ENCODE measurements at places on chromosomes 4 and X. TPM values are rescaled to one million over a fixed set of nuclear protein-coding genes. Genes with fewer than 3 reads are reported as not detected.
A peak's percentile ranks its signal among the peaks of the same experiment; 100 is the strongest.

DNA sequence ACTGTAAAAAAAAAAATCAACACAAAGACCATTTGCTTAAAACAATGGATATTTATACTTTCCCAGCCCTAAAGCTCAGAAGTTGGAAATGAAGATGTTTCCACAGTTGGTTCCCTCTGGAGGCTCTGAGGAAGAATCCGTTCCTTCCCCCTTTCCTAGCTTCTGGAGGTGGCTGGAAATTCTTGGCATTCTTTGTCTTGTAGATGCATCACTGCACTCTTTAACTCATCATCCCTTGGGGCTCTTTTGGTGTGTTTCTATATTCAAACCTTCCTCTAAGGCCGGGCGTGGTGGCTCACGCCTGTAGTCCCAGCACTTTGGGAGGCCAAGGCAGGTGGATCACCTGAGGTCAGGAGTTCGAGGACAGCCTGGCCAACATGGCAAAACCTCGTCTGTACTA is 78.7 kb downstream of the VCX3A start:
- no peak overlapping the region for H3K27ac ChIP-seq
- DNase-seq: no peak
- H3K4me3 ChIP-seq: no peak overlapping the region
- no peaks in the 10 kb centered on the region for H3K4me1 ChIP-seq

GRCh38 chr4:98688411-98689290 is 30.2 kb upstream of the TSPAN5 start:
- H3K27ac ChIP-seq: peak overlapping the region; percentile 46
- H3K36me3 ChIP-seq: peaks cover 9% of the 10 kb centered on the region
- no peak overlapping the region for H3K4me3 ChIP-seq
- H3K4me1 ChIP-seq: peaks cover 18% of the 10 kb centered on the region
- no peaks in the 10 kb centered on the region for H3K27me3 ChIP-seq

DNA sequence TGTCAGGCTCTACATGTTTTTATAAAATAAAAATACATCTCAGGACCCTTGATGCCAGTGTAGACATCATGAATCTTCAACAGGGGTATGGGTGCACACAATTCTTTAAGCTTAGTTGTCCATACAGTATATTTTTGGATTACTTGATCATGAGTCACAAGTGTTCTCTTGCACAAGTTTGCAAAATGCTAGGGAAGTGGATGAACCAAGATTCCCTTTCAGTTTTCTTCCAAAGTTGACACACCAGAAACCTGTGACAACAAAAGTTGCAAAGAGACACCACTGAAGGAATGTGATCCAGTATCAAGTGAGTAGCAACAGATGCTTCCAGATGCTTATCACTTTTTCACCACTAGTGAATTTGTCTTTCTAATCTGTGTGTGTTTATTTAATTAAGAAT is 1021.2 kb downstream of the PCDH7 start:
- H3K4me3 ChIP-seq: no peak overlapping the region
- no peaks in the 10 kb centered on the region for H3K4me1 ChIP-seq
- H3K27ac ChIP-seq: no peak overlapping the region
- no peaks in the 10 kb centered on the region for H3K36me3 ChIP-seq

DNA sequence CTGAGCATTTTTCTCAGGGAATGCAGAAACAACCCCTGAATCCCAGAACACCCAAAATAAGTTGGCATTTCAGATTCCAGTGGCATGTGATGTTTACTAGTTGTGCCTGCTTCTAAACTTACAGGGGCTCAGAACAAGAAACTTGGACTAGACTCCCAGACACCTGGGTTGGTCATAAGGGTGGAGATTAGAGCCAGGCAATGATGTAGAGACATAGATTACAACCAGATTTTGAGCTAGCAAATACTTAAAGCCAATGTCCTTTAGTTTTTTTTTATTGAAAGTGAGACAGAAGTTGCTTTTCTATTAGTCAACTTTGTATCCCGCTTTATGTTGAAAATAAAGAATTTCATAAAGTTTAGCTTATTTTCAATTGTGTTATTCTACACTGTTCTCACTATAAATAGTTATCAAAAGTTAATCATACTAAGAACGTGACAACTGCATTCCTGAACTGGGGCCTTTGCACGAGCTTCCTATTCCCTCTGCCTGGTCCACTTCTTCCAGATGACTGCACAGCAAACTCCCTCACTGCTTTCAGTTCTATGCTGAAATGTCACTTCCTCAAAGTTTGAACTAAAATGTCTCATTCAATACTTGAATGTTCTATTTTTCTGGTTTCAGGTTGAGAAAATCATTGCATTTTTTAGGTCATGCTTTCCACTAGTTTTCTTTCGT is 224.7 kb upstream of the PPP1R2C start:
- no peak overlapping the region for H3K27ac ChIP-seq
- H3K4me3 ChIP-seq: no peak overlapping the region
- H3K27me3 ChIP-seq: no peaks in the 10 kb centered on the region
- no peaks in the 10 kb centered on the region for H3K36me3 ChIP-seq
- no peak for DNase-seq
- H3K4me1 ChIP-seq: no peaks in the 10 kb centered on the region

DNA sequence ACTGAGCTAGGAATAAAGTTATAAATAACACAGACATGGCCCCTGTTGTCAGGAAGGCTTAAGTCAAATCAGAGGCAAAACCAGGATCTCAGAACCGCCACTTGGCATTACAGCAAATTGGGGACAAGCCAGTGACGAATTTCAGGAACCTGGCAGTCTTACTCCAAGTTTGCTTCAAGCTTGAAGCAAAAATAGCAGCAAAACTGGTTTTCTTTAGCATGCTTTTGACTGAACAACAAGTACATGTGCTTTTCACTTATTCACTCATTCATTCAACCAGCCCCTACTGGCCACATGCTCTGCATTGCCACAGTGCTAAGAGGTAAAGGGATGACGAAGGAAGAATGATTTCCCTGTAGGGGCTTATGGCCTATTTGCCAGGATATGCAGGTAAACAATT is 253.9 kb upstream of the PPARGC1A start:
- no peak for DNase-seq
- no peaks in the 10 kb centered on the region for H3K4me1 ChIP-seq
- no peaks in the 10 kb centered on the region for H3K36me3 ChIP-seq
- no peak overlapping the region for H3K4me3 ChIP-seq
- no peak overlapping the region for H3K27ac ChIP-seq

DNA sequence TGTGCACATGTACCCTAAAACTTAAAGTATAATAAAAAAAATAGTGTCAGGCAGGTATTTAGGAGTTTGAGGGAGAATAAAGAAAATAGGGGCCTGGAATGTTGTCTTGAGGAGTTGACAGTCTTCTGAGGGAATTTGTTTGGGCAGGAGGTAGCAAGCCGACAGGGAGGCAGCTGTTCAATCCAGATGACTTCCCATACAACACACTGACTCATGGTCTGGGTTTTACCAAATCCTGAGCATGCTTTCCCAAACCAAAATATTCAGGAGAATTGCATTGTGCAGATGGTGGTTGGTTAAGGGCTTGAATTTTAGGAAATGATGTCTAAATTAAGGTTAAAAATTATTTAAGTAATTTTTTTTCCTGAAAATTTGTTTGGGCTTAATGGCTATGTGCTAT is 430.0 kb downstream of the INPP4B start:
- no peak for DNase-seq
- peaks cover 27% of the 10 kb centered on the region for H3K4me1 ChIP-seq
- H3K4me3 ChIP-seq: peak overlapping the region; percentile 76
- H3K27ac ChIP-seq: peak overlapping the region; percentile 94

DNA sequence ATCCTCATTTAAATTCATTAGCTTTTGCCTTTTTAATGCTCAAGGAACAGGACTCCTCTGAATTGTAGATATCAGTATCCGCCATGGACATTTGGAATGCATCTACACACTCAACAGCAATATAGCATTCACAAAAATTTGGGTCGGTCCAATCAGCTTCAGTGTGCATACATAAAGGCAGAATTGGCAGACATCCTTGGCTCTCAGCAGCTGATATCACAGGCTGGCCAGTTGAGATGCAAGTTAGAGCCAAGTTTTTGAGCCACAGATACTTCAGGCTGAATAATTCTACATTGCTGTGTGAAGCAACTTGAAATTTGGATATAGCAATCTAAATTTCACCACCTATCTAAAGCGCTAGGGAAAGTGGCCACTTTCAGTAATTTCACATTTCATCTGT is 821.1 kb downstream of the PCDH19 start:
- H3K27ac ChIP-seq: no peak overlapping the region
- no peaks in the 10 kb centered on the region for H3K4me1 ChIP-seq
- H3K27me3 ChIP-seq: no peaks in the 10 kb centered on the region
- H3K4me3 ChIP-seq: no peak overlapping the region
- no peaks in the 10 kb centered on the region for H3K36me3 ChIP-seq

DNA sequence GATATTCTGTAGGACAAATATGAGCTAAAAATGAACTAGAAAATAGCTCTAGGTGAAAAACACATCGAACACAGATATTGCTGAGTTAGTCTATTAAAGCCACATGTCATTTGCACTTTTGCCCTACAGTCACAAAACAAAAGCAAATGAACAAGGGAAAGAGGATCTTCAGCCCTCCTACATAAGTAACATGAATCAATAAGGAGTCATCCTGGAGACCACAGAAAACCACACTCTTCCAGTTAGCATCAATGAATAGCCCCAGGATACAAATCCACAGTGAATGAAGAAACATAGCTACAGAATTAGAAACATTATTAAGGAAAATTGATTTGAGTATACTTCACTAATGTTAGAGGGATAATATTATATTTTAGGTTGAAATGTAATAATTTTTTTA is 311.4 kb downstream of the MAPK10 start:
- no peak overlapping the region for H3K4me3 ChIP-seq
- no peaks in the 10 kb centered on the region for H3K4me1 ChIP-seq
- no peaks in the 10 kb centered on the region for H3K36me3 ChIP-seq
- DNase-seq: no peak
- peaks cover 2% of the 10 kb centered on the region for H3K27me3 ChIP-seq

DNA sequence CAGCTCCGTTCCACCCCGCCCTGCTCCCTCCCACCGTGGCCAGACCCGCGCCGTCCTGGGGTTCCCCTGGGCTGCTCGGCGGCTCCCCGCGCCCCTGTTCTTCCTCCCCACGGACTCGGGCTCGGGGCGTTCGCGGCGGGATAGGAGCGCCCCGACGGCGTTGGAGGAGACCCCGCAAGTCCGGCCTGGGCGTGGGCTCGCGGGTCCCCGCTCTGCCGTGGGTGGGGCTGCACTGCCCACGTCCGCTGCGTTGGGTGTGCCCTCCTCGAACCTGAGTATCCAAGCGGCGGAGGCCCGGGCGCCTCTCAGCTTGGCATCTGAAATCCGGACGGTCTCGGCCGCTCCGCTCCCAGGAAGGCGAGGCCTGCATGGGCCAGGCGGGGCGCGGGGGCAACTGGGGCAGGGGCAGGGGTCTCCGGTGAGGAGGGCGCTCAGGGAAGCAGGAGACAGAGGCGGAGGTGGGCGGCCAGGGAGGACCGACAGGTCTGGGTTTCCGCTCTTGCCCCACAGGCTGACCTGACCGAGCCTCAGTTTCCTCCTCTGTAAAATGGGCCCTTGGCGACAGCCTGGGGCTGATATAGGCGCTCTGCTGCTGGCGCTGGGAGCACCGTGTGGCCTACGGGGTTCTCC is 12.0 kb upstream of the NAT8L start:
- no peak overlapping the region for H3K4me3 ChIP-seq
- H3K27ac ChIP-seq: no peak overlapping the region
- H3K4me1 ChIP-seq: peaks cover 1% of the 10 kb centered on the region
- H3K27me3 ChIP-seq: peaks cover 23% of the 10 kb centered on the region
- H3K36me3 ChIP-seq: no peaks in the 10 kb centered on the region

DNA sequence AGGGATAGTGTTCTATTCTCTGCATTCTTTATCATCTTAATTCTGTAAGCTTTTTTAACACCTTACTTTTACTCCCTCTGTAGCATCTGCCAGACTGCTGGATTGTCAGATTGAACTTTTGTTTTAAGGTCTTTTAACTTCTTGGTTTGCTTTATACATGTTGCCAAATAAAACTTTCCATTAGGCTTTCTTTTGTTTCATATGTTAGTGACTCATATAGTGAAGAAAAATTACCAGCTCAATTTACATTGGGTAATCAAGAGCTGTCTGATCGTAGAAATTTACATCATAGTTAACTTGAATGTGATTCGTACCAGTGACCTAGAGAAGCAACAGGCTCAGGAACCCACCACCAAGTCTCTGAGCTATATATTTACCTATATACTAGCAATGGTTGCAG is 28.5 kb upstream of the KLHL4 start:
- no peaks in the 10 kb centered on the region for H3K27me3 ChIP-seq
- no peak overlapping the region for H3K27ac ChIP-seq
- no peak for DNase-seq
- H3K4me1 ChIP-seq: no peaks in the 10 kb centered on the region
- no peak overlapping the region for H3K4me3 ChIP-seq

DNA sequence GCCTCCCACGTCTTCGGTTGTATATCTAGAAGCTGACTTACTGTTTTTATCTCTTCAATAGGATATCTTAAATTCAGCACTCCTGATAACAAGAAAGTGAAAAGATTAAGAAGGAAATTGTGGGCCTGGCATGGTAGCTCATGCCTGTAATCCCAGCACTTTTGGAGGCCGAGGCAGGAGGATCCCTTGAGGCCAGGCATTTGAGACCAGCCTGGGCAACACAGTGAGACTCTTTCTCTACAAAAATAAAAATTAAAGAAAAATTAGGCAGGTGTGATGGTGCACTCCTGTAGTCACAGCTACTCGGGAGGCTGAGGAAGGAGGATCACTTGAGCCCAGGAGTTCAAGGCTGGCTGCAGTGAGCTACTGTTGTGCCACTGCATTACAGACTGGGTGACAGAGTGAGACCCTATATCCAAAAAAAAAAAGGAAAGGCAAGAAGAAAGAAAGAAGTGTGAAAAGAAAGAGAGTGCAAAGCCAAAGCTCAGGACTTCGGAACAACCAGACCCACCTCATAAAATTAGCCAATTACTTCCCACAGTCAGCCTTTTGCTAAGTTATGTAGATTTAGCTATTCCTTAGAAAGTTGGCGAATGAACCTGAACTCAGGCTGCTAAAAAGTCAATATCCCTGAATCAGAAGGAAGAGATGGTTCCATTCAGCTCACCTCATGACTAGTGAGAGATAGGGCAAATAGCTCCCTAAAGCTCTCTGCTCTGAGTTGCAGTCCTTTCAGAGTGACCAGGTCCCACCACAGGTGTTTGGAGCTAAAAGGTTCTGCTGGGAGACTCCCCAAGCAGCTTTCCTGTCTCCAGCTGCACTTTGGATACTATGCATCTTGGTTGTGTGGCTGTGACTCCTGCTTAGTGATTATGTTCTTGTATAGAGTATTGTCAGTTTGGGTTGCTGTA is 9.2 kb downstream of the FGG start:
- no peak for DNase-seq
- H3K4me3 ChIP-seq: no peak overlapping the region
- H3K27ac ChIP-seq: no peak overlapping the region

GRCh38 chr4:70721747-70722146 is at the start of gene RUFY3:
Gene RUFY3 (plus strand): TSS chr4:70721964. CDS start chr4:70722574, 610 bp downstream.
- peak within 1 kb of the TSS; percentile 4 for H3K4me3 ChIP-seq
- no peak within 1 kb of the TSS for H3K27ac ChIP-seq
- no peak for DNase-seq
- H3K27me3 ChIP-seq: no peaks in the 10 kb centered on the region
- H3K4me1 ChIP-seq: peaks cover 22% of the 10 kb centered on the region
- peaks cover 3% of the 10 kb centered on the region for H3K36me3 ChIP-seq

- peaks cover 16% of the 10 kb centered on the region for H3K36me3 ChIP-seq
- H3K4me3 ChIP-seq: peak overlapping the region; percentile 58
- no peaks in the 10 kb centered on the region for H3K27me3 ChIP-seq
- peaks cover 40% of the 10 kb centered on the region for H3K4me1 ChIP-seq
- H3K27ac ChIP-seq: peak overlapping the region; percentile 82
These were observed 40.5 kb downstream of the AGA start for GRCh38 chr4:177401658-177402273.

USP17L26 gene
- not detected for total RNA-seq

XAGE1B gene
- total RNA-seq: not detected

TCEAL4 gene
- total RNA-seq: 6.0 TPM

PLP1 gene
- not detected for total RNA-seq

ARL13A gene
- total RNA-seq: not detected

UGT2B15 gene
- not detected for total RNA-seq

SHISA3 gene
- total RNA-seq: 0.85 TPM

All from activated naive CD8-positive, alpha-beta T cell treated with anti-CD3 and anti-CD28 coated beads, Interleukin-2, amount 10 ng/mL, durations not matched to agents 7 days and 5 days (primary cell).